ENCODE measurements at places on chromosomes 5 and 9.

DNA sequence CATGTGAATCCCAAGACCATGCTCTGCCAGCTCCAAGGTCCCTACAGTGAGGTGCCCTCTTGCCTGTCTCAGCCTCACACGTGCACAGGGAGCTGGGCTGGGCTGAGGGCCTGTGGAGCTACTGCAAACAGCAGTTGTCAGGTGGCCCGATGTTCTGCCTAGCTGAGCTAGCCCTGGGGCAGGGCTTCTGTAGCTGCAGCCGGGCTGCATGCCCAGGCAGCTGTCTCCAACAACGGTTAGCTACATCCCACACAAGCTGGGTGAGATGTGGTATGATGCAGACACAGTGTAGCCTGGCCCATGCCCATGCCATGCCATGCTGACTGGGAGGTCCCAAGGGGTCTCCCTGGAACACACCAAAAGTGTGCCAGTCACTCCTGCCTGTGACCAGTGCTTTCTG is 62.0 kb downstream of the MACROH2A1 start:
- no peak for DNase-seq

- no peak for DNase-seq
Measured at GRCh38 chr5:38237681-38238080, 20.7 kb upstream of the EGFLAM start.

DNA sequence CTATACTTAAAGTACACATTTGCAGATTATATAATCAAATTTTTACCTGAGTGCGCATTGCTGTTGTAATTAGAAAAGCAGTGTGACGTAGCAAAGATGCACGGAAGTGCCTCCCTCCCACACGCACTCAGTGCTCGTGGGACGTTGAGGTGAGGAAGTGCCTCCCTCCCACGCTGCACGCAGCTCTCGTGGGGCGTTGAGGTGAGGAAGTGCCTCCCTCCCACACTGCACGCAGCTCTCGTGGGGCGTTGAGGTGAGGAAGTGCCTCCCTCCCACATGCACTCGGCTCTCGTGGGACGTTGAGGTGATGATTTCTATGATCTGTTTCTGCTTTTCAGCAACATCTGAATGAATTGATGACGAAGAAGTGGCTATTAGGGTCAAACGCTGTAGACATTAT is 21.0 kb downstream of the EXOC3 start:
- DNase-seq: no peak

- DNase-seq: no peak
Measured at GRCh38 chr5:133193794-133194193, 142.0 kb downstream of the HSPA4 start.

GRCh38 chr5:60504342-60504741 is 195.6 kb downstream of the DEPDC1B start:
- DNase-seq: no peak

- no peak for DNase-seq
Measured at GRCh38 chr5:146680846-146681584, 165.0 kb upstream of the GPR151 start.

DNA sequence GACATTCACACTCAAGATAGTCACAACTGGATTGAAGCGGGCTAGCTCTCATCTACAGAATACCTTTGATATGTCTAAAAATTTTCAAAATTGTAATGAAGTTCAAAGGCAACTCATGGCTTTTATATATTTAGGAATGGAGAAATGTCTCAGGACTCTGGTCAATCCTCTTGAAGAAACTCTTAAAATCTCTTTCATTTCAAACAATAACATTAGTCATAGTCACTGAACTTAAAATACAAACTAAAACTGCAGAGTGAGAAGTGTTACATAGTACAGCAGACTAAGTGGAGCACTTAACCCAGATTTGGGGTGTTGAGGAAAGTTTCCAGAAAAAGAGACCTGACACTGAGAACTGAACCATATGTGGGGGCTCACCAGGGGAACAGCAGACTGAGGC is 20.7 kb downstream of the FANCC start:
- no peak for DNase-seq

- DNase-seq: no peak
Measured at GRCh38 chr5:1536322-1536845, 12.6 kb upstream of the LPCAT1 start.

GRCh38 chr9:130480673-130481072 is 35.9 kb downstream of the ASS1 start:
- DNase-seq: no peak

- DNase-seq: no peak
Measured at GRCh38 chr5:108193021-108193795, 188.7 kb downstream of the FBXL17 start.

DNA sequence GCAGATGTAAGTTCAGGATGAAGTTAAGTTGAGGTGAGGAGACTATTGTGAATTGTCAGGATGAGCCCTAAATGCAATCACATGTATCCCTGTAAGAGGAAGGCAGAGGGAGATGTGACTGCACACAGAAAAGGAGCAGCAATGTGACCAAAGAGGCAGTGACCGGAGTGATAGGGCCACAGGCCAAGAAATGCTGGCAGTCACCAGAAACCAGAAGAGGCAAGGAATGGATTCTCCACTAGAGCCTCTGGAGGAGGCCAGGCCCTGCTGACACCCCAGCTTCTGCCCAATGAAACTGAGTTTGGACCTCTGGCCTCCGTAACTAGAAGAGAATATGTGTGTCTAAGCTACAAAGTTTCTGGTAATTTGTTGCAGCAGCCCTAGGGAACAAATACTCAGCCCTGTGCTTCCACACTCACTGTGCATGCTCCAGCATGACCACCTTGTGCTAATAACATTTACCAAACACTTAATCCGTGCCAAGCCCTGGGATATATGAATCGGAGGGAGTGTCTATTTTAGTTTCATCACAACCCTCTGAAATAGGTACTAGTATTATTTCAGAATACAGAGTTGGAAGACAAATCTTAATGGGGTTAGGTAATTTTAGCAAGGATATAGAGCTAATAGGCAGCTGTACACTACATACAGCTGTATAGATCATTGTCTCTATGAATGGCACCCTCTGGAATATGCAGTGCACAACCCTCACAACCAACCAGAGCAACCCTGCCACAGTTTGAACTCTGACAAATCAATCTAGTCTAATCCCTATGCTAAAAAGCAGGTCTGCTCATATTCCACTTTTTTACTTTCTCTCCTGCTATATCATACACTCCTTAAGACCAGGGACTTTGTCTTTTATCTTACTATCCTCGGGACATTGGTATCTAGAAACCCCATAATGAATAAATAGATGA is 7.8 kb upstream of the GPX8 start:
- no peak for DNase-seq

DNA sequence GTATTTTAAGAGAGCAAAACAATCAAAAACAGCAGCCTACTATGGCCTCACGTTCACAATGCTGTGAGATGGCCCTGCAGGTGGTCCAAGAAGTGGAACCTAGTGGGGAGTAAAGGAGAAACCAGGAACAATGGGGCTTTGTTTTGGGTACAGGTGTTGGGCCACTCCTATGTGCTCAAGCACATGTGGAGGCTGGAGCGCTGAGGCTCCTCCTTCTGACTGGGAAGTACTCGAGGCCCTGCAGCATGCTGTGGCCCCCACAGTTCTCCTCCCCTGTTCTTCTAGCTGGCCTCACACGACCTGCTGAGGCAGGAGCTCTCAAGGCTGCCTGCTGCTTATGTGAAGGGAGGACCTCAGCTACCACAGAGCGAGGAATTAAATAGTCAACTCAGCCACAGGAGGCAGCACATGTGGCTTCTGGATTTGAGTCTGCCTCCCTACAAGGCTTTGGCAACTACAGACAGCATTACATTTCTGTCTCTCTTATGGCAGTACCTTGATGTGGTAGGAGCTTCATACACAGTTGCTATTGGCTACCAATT is 482.3 kb downstream of the SPOCK1 start:
- DNase-seq: no peak

- no peak for DNase-seq
Measured at GRCh38 chr5:16852251-16853005, 83.7 kb downstream of the MYO10 start.

DNA sequence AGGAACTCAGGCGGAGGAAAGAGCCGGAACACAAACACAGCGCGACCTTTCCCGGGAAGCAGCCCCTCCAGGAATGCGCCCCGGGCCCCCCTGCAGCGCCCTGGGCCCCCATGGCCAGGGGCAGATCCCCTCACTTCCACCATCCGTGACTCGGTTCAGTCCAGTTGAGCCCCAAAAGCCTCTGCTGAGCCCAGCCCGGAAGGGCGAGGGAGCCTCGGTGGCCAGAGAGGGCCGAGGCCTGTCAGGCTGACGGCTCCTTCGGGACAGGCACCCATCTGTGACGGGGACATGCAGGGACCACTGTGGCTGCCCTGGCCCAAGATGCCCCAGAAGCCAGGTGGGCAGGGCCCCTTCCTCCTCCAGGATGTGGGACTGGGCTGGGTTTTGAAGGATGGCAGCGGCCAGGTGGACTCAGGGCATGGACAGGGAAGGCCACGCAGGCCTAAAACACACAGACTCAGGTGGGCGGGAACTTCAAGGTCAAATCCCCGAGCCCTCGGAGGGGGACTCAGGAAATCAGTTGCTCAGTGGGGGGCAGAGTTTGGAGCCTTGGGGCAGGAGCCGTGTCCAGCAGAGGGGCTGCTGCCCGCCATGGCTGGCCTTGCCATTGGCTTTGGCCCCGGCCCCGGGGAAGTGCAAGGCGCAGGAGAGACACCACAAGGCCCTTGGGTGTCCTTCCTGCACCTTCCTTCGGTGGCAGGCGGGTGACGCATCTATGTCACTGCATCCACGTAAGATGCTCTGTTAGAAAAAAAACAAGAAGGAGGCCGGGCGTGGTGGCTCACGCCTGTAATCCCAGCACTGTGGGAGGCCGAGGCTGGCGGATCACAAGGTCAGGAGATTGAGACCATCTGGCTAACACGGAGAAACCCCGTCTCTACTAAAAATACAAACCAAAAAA is 29.7 kb upstream of the ABO start:
- DNase-seq: no peak

DNA sequence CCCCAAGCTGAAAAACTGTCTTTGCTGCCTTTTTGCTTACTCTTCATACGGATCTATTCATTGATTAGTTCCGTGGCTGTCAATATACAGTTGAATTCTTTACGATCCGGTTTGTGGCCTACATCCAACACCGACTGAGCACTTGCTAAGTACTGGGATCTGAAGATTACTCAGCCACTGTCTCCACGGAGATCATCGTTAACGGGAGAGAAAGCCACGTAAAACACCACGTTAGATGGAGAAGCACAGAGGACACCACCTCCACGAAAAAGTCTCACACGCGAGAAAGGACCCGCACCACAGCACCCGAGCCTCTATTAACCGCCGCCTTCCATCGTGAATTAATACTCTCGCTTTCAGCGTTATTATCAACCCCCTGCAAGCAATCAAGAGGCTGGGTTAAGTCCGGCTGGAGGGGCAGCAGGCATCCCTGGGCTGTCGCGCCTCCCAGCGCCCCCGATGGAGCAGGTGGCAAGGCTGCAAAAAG is 650 bp downstream of the ELP1 start:
- DNase-seq: peak; percentile 60

- no peak for DNase-seq
Measured at GRCh38 chr5:168850683-168851082, 271.5 kb upstream of the PANK3 start.

DNA sequence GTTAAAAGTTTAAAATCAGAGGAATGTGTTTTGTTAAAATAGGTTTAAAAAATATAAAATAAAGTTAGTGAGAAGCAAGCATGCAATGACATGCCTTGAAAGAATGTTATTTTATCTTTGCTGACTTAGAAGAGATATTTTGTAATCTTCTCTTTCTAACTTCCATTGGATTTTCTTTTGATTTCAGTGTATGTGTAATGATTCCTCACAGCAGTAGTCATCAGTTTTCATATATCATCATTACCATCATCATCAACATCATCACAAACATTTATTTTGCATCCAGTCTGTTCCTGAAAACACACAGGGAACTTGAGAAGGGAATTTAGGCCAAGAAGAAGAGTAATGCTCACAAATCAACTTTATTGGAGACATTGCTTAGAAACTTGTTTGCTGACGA is 699.6 kb downstream of the TAF11L14 start:
- no peak for DNase-seq
